ENCODE measurements at places on chromosomes 12 and 14.

DNA sequence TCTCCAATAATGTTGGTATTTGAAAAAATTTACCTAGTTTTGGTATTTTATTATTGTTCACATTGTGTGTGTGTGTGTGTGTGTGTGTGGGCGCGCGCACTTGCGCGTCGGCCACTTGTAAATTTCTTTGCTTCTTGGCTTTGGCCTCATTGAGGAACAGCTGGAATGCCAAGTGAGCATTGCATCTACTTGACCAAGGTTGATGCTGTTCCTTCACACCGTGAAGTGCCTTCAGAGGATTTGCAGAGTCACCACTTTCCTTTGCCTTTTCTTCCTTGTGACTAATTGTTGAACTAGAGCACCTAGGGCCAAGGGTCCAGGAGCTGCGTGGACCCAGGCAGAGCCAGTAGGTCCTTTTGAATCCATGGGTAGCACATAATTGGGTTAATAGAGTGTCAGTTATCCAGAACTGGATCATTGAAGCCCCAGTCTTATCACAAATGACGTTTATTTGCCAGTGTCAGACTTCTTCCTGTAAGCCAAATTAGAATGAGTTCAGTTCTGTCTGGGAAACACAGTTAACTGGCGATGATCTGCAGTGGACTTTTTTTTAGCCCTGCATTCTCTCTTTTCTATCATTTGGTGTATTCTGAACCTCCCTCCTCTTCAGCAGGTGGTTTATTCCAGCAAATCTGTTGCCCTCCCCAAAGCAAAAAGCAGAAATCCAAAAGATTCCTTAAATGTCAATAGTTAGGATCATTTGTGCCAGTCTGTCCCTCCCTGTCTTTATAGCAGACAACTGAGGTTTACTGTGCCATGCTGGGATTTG, 2.6 kb downstream of the PPP2R5C start:
- no peak for DNase-seq

- peak; percentile 70 for DNase-seq
These were observed 259.5 kb upstream of the E2F7 start for GRCh38 chr12:77324763-77325468.

GRCh38 chr14:36518586-36519430, 1.2 kb downstream of the NKX2-1 start:
- DNase-seq = no peak

- no peak for DNase-seq
These were observed 27.2 kb upstream of the RESF1 start for GRCh38 chr12:31931796-31932715.

- DNase-seq = no peak
These were observed 847.2 kb downstream of the VRK1 start for GRCh38 chr14:97644365-97644764.

DNA sequence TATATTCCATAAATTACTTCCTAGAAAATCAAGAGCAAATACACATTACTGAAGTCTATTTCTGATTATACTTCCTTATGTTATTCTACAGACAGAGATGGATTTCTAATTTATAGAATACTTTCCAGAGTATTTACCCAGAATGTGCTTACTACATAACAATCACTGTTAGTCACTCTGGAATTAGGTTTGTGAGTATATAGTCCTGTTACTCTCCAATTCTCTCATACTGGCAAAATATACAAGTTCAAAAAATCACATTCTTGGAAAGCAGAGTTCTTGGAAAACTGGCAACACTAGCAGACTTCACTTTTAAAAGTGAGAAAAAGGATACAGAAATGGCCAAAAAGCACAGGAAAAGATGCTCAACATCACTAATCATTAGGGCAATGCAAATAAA, 7.3 kb downstream of the PPP2R5E start:
- no peak for DNase-seq

DNA sequence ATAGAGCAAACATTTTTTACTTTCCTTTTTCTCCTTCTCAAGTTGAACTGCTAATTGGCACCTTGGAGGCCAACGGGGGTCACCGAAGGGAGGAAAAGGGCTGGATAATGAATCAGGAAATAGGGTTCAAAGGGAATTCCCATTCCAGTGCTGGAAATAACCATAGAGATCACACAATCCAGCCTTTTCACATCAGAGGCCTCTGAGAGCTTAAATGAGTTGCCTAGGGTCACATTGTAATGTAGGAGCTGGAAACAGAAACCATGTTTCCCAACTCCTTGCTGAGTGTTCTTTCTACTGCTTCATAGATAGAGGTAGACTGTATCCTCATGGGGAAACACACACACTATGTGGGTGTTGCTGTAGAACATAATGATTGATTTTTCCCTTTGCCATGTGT, 60.6 kb upstream of the DDHD1 start:
- DNase-seq = no peak

- DNase-seq = peak; percentile 57
These were observed 120.7 kb downstream of the AACS start for GRCh38 chr12:125185740-125186470.

- DNase-seq = no peak
These were observed 140.8 kb downstream of the SCARB1 start for GRCh38 chr12:124722878-124723277.

DNA sequence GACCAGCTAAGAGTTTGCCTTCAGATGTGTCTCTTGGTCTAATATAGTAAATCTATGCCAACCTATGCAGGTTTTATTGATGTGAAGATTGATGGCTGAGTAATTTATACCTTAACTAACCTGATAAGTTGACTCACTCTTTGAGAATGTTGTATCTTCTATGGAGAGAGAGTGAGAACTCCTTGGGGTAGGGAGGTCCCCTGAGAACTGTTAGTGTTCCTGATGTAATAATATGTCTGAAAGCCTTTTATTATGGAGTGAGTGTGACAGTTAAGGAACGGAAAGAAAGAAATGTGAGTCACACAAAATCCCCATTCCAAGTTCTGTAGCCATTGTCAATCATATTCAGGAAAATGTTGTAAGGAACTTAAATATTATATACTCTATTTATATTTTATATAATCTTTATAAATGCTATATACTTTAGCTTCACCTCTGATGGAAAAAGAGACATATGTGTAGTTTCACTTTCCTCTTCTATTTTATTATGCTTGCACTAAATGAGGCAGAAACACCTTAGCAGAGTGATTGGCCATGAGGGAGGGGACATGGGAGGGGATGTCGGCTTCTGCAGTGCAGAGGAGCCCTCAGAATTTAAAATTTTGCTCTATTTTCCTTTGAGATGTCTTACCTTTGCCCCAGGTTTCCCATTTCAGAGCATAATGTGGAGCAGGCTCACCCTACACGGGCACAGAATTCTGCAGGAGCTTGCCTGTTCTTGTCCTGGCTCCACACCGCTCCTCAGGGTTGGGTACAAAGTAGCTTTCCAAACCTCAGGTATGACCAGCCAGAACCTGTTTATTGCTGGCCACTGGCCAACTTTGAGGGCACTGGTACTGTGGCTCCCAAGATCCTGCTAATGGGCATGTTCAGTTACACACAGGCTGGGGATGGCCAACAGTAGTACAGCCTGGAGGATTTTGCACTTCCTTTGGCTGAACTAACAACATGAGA, 57.7 kb downstream of the ARF6 start:
- DNase-seq = no peak

GRCh38 chr12:1644534-1645438, 15.8 kb downstream of the WNT5B start:
- DNase-seq = peak; percentile 66

Data from nucleus accumbens (tissue), 56 donors.